ENCODE measurements at places on chromosomes 12 and 14.

DNA sequence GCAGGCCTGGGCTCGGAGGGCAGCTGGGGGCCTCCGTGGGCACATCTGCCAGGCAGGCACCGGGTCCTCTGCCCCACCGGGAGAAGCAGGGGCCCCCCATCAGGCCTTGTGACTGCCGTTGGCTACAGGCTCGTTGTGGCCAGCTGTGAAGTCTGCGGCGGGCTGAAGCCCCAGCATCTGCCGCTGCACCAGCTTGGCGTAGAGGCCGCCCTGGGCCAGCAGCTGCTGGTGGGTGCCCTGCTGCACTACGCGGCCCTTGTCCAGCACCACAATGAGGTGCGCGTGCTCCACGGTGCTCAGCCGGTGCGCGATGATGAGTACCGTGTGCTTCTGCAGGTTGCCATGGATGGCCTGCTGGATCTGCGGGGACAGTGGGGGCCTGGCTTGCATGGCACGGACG, 33.9 kb upstream of the VPS37B start:
- DNase-seq: no peak

DNA sequence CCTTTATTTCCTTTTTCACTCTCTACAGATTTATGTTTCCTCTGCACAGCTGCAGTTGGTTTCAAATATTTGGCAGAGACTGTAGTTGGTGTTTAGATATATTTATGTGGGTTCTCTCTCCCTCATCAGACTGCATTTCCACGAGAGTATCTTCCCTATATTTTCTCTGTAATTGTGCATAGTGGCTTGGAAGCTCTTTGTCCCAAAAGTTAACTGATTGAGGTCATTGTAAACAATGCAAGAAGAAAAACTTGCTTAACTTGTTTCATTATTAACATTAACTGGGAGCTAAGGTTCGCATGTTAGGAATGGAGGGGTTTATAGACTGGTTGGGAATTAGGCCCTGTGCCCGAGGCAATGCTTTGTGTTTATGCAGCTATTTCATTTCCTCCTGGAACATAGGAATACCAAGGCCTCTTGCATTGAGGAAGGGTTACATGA, 216.9 kb upstream of the HMGA2 start:
- DNase-seq: no peak

- DNase-seq: no peak
These were observed 191.4 kb downstream of the TTC7B start for GRCh38 chr14:90624732-90625400.

DNA sequence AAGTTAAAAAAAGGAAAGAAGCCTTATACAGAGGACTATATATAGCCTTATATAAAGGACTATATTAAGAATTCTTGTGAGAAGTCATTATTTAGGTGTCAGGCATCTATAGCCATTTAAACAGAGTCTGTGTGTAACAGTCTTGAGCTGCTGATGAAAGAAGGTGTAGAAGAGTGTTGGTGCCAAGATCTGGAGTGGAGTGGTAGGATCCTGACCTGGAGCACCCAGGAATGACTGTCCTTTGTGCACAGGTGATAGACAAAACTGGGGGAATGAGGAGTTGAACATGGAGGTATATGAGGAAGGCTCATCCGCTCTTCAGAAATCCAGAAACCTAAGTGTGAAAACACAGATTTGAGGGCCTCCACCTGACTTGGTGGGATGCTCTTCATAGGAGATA, 747.3 kb downstream of the NRXN3 start:
- no peak for DNase-seq

GRCh38 chr12:43861840-43862150, 25.9 kb downstream of the TMEM117 start:
- DNase-seq: no peak

DNA sequence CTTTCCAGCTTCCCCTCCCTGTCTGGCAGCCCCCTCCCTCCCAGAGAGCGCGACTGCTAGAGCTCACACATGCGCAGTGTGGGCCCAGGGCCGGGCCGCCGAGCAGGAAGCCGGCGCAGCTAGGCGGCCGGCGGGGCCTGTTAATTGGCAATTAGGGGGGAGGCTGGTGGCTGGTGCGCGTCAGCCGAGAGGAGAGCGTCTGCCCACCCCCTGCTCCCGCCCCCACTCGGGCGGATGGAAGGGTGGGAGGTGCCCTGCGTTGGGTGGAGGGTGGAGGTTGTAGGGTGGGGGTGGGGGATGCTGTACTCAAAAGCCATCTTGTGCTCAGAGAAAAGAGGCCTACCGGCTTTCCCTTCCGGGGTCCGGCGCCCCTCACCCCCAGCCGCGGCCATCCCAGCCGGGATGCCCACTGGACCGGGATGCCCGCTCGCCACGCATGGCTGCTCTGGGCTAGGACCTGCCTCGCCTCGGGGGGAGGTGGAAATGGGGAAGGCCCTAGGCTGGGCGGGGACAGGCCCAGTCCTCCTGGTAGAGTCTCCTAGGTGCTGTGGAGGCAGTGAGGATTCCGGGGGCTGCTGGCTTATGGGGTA, 9.2 kb downstream of the HOXC8 start:
- peak; percentile 68 for DNase-seq

DNA sequence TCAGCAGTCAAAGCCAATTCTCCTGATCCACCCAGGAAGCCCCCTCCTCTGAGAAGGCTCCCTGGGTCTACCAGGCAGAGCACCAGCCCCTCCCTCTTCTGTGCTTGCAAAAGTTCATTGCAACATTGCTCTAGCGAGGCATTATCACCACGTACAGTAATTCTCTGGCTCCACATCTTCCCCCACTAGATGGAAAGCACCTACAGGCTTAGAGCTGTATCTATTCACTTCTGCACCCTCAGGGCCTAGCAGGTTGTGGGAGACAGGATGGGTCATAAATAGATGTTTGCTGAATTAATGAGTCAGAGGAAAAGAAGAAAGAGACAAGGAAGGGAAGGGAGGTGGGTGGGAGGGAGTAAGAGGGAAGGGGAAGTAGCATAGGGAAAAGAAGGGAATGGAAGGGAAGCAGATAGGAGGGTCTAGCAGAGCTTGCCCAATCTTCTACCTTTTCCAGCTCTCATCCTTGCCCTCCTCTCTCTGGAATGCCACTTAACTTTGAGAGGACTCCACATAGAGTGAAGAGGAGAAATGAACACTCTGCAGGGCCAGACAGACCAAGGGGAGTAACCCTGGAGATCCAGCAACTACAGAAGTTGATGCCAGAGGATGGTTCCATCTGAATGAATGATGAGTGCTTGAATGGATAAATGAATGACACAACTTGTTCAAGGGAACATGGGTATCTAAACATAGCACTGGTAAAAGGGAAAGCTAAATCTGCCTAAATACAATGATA, 42.0 kb upstream of the NT5DC3 start:
- no peak for DNase-seq

GRCh38 chr14:60276347-60276746, 27.3 kb downstream of the PPM1A start:
- no peak for DNase-seq

- DNase-seq: peak; percentile 12
These were observed 164.9 kb downstream of the ETV6 start for GRCh38 chr12:11814374-11814773.
